ENCODE measurements at places on chromosomes 12 and 14. TPM values are rescaled to one million over a fixed set of nuclear protein-coding genes. Genes with fewer than 3 reads are reported as not detected.

Gene LHX5
- total RNA-seq = not detected

Gene CLEC1B
- 0.51 TPM for total RNA-seq

DNA sequence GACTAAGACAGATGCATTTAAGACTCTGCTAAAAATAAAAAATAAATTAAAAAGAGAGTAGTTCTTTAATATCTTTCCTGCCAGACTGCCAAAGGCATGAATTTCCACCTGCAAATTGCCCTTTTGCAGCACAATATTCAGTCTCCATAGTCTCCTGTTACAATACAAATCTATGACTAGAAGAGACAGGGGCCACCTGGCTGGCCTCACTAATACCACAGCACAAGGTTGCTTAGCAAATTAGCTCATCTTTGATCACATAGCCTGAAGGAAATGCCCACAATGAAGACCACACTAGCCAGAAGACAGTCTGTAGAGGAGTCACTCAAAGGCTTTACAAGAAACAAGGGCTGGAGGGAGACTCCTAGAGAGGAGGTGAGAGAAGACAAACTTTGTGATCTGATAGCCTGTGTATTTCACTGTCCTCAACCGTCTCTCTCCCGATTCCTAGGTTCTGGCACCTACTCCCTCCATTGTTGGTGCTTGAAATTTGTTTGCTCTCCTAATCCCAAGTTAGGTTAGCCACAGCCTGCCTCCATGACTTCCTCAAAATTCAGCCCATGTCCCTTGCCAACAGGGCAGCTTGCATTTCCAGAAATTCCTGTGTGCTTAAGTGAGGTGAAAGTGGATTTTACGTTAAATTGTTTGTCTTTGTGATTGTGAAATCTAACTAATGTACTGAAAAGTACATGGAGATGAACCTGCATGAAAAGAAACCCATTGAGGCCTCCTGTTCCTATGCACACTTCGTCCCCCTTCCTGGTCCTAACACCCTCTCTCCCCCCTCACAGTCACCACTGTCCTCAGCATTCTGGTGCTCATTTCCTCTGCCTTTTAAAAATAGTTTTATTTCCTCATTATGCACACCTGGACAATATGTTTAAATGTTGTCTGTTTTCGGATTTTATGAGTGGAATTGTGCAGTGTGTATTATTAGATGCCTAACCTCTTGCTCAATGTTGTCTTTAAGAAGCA is 88.7 kb upstream of the PLXNC1 start:
- H3K27ac ChIP-seq = no peak overlapping the region
- peaks cover 2% of the 10 kb centered on the region for H3K36me3 ChIP-seq
- H3K4me3 ChIP-seq = no peak overlapping the region
- peaks cover 7% of the 10 kb centered on the region for H3K4me1 ChIP-seq
- no peak for DNase-seq

- no peaks in the 10 kb centered on the region for H3K36me3 ChIP-seq
- peak overlapping the region; percentile 94 for H3K27ac ChIP-seq
- no peaks in the 10 kb centered on the region for H3K27me3 ChIP-seq
- peaks cover 32% of the 10 kb centered on the region for H3K4me1 ChIP-seq
Observed at GRCh38 chr12:114815026-114815795, 131.2 kb upstream of the TBX3 start.

- H3K27ac ChIP-seq = no peak overlapping the region
- DNase-seq = no peak
- no peaks in the 10 kb centered on the region for H3K27me3 ChIP-seq
- H3K4me3 ChIP-seq = no peak overlapping the region
- peaks cover 9% of the 10 kb centered on the region for H3K36me3 ChIP-seq
- peaks cover 20% of the 10 kb centered on the region for H3K4me1 ChIP-seq
Observed at GRCh38 chr12:93748672-93749383, 71.7 kb downstream of the CRADD start.

- no peak overlapping the region for H3K4me3 ChIP-seq
- peak overlapping the region; percentile 44 for H3K27ac ChIP-seq
Observed at GRCh38 chr12:32264961-32265360, 134.4 kb upstream of the FGD4 start.

- no peak overlapping the region for H3K27ac ChIP-seq
- H3K4me3 ChIP-seq = no peak overlapping the region
- H3K4me1 ChIP-seq = peaks cover 6% of the 10 kb centered on the region
- H3K36me3 ChIP-seq = no peaks in the 10 kb centered on the region
Observed at GRCh38 chr14:59534361-59534987, 42.1 kb downstream of the CCDC175 start.
